ENCODE measurements at places on chromosomes 5 and 9. TPM values are rescaled to one million over a fixed set of nuclear protein-coding genes. Genes with fewer than 3 reads are reported as not detected.
A peak's percentile ranks its signal among the peaks of the same experiment; 100 is the strongest.

CNTNAP3 gene
- total RNA-seq, result under 0.01 TPM

DNA sequence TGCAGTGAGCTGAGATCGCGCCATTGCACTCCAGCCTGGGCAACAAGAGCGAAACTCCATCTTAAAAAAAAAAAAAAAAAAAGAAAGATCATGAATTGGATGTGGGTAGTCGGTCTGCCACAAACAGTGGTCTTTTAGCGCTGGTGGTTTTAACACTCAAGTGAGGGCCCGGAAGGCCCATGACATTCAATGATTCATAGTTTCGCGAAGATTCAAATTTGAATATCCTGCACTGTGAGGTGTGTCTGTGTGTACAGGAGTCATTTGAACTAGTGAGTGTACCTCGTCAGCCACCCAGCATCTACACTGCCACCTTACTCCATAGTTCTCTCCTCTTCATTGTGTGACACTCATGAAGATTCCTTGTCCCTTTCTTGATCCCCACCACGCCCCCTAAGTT is 41.3 kb downstream of the CFAP77 start:
- no peak for DNase-seq

- DNase-seq, result no peak
These were observed 18.8 kb upstream of the CPEB4 start for GRCh38 chr5:173869316-173869715.

DNA sequence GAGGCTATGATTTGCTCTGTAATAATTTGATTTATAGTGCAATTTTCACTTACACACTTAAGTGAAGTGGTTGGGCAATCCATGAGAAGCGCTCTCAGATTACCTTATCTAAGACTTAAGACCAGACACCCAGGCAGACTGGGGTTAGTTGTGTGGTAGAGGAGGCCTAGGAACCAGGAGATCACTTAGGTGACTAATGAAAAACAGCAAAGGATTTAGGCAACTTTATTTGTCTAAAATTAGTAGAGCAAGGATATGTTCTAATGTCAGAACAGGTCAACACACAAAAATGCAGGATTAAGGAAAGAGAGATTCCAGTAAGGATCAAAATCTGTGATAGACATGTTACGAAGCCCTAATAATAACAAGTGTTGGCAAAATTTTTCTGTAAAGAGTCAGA is 913.8 kb downstream of the TLE1 start:
- DNase-seq, result peak; percentile 23

- DNase-seq, result no peak
These were observed 674.5 kb downstream of the PRELID2 start for GRCh38 chr5:145160679-145161078.

DNA sequence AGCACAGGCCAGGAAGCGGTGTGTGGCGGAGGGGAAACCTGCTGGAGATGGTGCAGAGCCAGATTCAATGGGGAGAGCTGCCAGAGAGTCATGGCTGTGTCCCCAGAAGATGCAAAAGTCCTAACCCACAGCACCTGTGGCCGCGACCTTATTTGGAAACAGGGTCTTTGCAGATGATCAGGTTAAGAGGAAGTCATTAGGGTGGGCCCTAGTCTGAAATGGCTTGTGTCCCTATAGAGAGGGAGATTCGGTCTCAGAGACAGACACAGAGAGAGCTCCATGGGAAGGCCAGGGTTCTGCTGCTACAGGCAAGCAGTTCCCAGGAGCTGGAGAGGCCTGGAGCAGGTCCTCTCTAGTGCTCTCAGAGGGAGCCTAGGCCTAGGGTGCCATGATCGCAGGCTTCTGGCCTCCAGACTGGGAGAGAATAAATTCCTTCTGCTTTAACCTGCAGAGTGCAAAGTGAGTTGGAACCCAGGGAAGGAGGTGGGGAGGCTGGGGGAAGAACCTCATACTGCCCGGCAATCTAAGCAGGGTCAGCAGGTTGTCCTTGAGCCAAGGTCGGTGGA is 1.9 kb upstream of the LPCAT1 start:
- DNase-seq, result no peak
